ENCODE measurements at places on chromosomes 5 and 9.
A peak's percentile ranks its signal among the peaks of the same experiment; 100 is the strongest.

DNA sequence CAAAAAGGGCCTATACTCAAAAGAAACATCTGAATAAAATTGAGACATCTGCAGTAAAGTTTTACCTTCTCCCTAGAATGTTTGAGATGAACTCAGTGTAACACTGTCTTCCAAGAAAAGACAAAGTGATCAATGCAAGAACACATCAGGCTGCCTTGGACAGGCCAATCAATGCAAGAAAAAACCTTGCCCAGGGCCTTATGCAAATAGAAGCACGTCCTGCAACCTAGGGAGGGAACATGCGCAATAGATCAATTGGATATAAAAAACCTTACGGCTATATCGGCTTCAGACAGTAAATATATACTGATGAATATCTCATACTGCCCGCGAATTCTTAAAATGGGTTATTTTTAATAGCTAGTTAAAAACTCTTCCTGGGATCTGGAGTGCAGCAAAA is 66.4 kb upstream of the POU5F2 start:
- DNase-seq: no peak

- no peak for DNase-seq
Measured at GRCh38 chr9:76557674-76558225, 98.8 kb downstream of the GCNT1 start.

GRCh38 chr5:120052916-120053828 is 410.9 kb upstream of the PRR16 start:
- DNase-seq: no peak

- no peak for DNase-seq
Measured at GRCh38 chr9:34759432-34760134, 49.6 kb upstream of the CCL21 start.

- DNase-seq: no peak
Measured at GRCh38 chr9:131734781-131735180, 5.1 kb downstream of the RAPGEF1 start.

DNA sequence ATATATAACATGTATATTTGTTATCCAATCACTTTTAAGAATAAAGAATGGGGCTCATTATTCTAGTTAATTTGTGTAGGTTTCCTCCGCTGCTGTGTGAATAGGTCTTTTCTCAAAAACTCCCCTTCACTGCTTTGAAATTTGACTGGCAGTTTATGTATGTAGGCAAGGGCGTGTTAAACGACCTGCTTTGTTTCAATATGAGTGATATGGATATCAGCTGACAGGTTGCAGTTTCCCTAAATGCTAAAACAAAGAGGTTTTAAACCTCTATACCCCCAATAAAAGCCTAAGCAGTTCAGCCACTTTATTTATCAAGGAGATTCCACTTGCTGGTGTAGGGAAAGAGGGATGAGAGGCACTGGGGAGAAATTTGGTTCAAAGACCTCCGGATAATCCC is 159.6 kb downstream of the TMEM167A start:
- no peak for DNase-seq

DNA sequence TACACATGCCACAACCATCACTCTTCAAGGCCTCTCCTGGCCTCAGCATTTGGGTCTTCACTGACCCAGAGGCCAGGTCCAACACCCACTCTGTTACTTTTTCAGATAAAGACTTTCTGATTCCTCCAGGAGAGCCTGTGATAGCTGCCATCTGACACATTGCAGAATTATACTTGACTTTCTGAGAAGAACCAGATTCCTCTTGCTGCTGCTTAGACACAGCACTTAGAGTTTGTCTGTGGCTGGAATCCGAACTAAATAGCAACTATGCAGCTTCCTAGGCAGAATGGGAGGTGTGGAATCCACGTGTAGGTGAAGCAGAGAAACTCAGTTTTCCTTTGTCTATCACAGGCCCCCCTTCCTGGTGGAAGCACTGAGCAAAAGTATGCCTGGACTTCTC is 344.7 kb upstream of the SLC30A5 start:
- no peak for DNase-seq

DNA sequence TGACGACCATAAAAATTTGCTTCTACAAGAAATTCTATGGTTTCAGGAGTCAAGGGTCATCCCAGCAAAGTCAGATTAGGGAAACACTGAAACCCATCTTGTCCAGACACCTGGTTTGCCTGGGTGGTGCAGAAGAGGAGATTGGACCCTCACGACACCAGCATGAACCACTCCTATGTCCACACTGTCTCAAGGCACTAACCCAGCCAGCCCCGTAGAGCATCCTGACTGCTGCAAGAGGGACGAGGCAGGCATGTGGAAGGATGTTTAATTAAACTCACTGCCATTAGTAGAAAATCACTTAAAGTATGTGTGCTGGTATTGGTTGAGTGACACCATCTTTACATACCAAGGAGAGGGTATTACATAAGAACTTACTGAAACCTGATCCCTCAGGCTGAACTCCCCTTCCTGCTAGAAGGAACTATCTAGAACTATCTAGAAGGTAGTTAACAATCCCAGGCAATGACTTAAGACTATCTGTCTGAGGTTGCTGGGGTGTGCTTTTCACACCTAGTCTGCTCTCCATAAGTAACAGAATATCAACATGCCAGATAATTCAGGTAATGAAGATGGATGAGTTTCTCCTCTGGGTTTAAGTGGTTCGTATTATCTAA is 93.6 kb downstream of the SEMA6A start:
- no peak for DNase-seq

DNA sequence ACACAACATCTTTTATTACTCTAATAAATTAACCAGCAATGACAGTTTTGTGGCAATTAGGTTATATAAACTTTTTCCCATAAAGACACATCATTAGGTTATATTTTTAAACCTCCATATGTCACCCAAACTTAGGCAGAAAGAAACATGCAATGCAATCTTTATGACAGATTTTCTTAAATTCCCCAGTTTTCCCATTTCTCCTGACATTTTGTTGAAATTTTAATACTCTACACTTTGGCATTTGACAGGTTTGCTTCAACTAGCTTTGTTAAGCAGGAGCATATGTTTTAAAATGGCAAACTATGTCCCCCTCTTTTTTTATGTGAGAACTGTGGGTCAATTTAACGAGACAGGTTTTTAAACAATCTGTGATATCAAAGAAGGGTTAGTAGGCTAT is 155.5 kb downstream of the GABRB2 start:
- DNase-seq: no peak

DNA sequence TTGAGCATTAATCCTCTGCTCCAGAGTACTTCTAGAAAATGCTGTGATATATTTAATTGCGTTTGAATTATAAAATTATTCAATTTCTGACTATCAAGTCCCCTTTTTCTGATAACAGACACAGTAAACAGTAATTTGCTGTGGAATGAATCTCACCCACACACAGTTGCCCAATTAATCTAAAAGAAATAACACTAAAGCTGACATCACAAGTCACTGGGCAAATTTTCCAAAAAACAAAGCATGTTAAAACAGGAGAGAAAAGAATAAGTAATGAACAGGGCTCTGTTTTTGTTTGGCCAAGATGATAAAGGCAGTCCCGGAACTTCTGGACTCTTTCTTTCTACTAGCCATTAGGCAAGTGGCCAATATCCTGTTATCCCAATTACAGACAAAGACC is 56.5 kb downstream of the SLC27A6 start:
- no peak for DNase-seq

DNA sequence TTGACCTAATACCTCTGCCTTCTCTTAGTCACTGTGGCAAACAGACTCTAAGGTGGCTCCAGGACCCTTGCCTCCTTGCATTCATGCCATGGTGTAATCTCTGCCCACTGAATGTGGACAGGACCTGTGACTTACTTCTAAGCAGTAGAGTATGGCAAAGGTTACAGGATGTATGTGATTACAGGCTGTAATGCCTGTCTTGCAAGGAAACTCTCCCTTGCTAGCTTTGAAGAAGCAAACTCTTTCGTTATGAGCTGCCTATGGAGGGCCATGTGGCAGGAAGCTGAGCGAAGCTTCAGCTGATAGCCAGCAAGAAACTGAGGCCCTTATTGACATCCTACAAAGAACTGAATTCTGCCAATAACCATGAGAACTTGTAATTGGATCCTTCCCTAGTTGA is 103.3 kb upstream of the HMHB1 start:
- DNase-seq: no peak

GRCh38 chr9:96505316-96505991 is 55.5 kb downstream of the HABP4 start:
- no peak for DNase-seq

GRCh38 chr9:98856982-98857381 is 49.5 kb downstream of the GALNT12 start:
- DNase-seq: no peak

GRCh38 chr9:89815061-89815902 is 210.5 kb downstream of the GADD45G start:
- no peak for DNase-seq

GRCh38 chr9:114474425-114474824 is 30.8 kb downstream of the WHRN start:
- no peak for DNase-seq

DNA sequence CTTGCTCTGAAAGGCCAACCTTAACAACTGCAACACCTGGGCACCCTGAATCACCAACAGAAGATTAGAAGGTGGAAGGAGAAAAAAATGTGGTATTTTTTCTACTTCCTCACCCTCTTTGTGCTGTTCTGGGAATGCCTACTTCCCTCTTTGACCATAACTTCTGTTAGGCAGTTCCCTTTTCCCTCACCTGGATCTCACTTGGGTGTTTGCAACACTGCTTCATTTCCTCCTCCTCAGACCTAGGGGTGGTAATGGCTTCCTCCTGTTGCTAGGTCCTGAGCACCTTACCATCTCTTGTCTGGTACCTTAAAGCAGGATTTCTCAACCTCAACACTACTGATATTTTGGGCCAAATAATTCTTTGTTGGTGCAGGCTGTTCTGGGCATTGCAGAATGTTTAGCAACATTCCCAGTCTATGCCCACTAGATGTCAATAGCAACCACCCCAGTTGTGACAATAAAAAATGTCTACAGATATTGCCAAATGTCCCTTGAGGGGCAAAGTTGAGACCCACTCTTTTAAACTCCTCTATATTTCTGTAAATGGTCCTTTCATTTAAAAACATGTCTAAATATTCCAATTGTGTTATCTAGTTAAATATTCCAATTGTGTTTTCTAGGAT is 300.0 kb upstream of the VLDLR start:
- no peak for DNase-seq

DNA sequence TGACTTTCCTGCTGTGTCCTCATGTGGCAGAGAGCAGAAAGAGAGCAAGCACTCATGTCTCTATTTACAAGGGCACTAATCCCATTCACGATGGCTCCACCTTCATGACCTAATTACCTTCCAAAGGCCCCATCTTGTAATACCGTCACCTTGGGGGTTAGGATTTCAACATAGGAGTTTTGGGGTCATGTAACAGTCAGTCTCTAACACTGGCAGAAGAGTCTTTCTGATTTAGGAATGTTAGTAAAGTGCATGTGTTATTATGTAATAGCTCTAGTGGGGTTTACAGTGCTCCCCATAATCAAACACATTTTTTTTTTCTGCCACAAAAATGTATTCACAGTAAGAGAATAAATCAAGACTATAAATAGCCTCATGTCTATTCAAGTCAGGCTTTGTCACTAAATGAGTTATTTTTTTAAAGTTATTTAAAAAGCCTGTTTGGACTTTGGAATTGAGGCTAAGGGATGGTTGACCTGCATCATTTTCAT is 19.1 kb downstream of the GALNT10 start:
- DNase-seq: no peak

- DNase-seq: no peak
Measured at GRCh38 chr9:127801955-127802575, 617 bp upstream of the FPGS start.

GRCh38 chr9:127154390-127155191 is 32.2 kb upstream of the ANGPTL2 start:
- DNase-seq: no peak

- DNase-seq: no peak
Measured at GRCh38 chr5:6395102-6395445, 16.7 kb upstream of the MED10 start.

- peak; percentile 2 for DNase-seq
Measured at GRCh38 chr9:35258660-35259474, 97.1 kb downstream of the UNC13B start.

DNA sequence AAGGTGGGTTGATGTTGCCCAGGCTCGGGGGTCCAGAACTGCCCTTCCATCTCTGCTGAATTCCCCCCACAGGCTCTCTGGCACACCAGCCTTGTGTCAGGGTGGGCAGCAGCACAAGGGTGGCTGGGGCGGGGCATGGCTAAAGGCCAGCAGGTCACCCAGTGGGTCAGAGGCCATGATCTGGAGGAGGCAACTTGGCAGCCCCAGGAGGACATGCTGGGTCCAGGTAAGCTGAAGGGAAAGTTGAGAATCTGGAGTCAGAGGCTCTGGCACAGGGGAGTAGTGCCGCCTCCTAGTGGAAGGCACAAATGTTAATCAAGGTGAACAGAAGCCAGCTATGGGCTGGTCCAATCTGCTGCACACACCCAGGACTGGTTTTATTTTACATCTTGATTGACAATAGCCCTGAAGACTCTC is 6.2 kb downstream of the TMEM8B start:
- DNase-seq: no peak

- DNase-seq: no peak
Measured at GRCh38 chr9:249025-249424, 34.4 kb downstream of the DOCK8 start.

GRCh38 chr5:6744841-6745705 is 31.8 kb downstream of the TENT4A start:
- DNase-seq: no peak

- DNase-seq: no peak
Measured at GRCh38 chr5:158874343-158874742, 225.4 kb downstream of the EBF1 start.

- no peak for DNase-seq
Measured at GRCh38 chr9:18492612-18493011, 18.7 kb downstream of the ADAMTSL1 start.

DNA sequence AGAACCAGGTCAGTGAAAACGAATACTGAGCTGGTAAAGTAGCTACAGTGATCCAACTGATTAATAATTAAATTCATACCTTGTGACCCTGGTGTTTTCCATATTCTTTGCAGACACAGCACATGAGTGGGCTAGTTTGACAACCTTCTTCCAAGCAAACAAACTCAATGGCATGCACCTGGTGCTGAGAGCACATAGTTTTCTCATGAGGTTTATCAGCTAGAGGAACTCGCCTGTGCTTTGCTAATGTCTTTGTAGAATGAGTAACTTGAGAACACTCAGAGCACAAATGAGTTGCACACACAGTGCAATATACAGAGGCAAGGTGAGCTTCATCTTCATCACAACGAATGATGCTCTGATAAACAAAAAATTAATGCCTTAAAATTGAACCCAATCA is 12.6 kb downstream of the TRIM23 start:
- DNase-seq: no peak

Measured in activated naive CD4-positive, alpha-beta T cell (primary cell).